Skin of body (tissue), 3 donors: ENCODE measurements at places on chromosomes 5 and 9. TPM values are rescaled to one million over a fixed set of nuclear protein-coding genes. Genes with fewer than 3 reads are reported as not detected.
A peak's percentile ranks its signal among the peaks of the same experiment; 100 is the strongest.

- DNase-seq, result no peak
Measured at GRCh38 chr9:109274884-109275730, 45.8 kb downstream of the EPB41L4B start.

GRCh38 chr5:147391781-147392180, 118.1 kb downstream of the DPYSL3 start:
- no peak for DNase-seq

DNA sequence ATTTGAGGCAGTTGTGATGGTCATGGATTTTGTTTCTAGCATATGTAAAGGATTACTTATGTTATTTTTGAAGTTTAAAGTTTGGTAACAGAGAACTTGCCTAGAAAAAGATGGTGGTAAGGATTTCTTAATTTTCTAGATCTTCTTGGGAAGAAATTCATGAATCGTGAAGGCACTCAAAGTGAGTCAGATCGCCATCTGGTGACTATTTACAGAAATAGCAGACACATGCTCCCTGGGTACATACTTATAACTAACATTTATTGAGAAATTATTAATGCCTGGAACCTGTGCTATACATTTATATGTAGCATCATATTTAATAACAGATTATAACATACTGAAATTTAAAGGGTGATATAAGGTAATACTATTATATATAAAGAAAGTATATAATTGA, 299.7 kb downstream of the IZUMO3 start:
- no peak for DNase-seq

DNA sequence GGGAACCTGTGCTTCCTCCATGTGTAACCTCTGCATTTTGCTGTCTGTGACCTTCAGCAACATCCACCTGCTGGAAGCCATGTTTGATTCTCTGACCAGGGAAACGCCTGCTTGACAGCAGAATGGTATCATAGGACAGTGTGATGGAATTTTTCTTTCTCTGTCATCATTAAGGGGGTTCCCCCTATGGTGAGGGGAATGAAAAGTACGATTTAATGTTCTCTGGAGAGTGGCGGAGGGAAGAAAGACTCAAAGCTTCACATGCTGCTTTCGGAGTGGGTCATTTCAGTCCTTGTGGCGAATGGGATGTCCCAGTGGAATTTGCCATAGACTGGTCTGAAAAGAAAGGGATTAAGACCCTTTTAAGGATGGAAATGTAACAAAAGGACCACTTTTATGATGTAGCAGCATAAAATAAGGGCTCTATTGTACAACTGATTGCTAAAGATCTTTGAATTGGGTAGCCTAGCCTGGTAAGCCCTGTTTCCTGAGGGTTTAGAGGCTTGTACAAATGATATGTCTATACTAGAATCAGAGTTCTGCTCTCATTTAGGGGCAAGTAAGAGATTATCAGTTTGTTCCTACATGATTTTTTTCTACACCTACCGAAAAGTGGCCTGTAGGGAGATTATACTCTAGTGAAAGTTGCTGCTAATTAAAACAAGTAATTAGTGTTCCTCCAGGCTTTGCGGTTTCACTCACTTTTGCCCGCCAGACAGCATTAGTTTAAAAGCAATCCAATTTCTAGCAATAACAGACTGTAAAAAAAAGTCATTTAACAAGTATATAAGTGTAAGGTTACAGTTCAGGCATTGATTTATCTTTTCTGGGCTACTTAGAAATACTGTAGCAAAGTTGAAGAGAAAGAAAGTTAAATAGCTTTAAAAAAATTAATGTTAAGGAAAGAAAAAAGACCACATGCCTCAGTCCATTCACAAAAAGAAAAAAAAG, 904.5 kb downstream of the NR2F1-AS1 start:
- no peak for DNase-seq

- DNase-seq, result peak; percentile 46
Measured at GRCh38 chr5:129748913-129749880, 1.3 kb downstream of the MINAR2 start.

DNA sequence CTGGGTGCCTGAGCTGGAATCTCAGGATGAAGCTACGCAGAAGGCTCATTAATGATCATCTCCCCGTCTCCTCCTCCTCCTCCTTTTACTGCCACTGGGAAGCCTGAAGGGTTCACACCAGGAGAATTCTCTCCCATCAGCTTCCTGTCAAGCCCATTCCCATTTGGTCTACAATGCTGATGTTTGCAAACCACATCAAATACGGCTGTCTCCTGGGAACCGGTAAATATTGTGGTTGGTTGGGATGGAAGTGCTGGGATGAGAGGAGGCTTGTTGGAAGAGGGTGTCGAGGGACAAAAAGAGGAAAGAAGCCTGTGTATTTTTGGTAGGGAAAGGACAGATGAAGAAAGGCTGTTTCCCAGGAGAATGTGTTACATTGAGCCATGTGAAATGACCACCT, 13.2 kb upstream of the S1PR3 start:
- no peak for DNase-seq

- DNase-seq, result no peak
Measured at GRCh38 chr5:158233735-158234322, 374.9 kb upstream of the CLINT1 start.

DNA sequence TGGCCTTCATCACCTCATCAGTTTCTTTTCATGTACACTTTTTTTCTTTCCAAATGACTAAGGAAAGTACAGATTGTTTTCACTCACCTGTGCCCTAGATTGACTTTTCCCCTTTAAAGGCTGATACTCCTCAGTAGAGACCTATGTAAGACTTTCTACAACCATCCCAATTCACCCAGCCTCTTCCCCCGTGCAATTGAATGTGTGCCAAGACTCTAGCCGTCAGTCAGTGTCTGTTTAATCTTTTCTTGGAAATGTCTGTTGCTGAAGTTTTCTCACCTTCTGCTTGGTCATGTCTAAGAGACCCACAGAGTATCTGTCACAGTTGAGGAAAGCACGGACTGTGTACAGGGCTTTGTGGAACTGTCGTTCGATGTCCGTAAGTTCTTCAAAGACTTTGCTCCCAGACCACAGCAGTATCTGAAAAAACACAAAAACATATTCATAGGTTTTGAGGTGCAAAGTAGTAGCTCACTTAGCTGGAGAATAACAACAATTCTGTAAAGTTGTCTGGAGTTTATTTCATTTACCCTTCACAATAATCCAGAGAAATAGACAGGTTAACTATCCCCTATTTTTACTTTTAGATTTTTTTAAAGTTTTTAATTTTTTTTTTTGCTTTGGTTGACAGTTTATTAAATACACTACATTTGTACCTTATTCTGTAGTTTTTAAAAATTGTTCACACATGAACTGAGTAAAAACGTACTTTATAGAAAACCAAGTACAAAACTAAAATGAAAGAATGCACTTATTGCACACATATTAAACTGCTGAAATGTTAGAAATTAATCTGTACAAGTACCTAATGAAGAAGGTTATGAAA, 13.6 kb downstream of the PDE6A start:
- no peak for DNase-seq

- no peak for DNase-seq
Measured at GRCh38 chr5:50726475-50727148, 60.2 kb downstream of the PARP8 start.

GRCh38 chr5:72511366-72511765, 4.2 kb upstream of the ZNF366 start:
- no peak for DNase-seq

GRCh38 chr5:125298258-125298657, 551.8 kb upstream of the ZNF608 start:
- DNase-seq, result no peak

DNA sequence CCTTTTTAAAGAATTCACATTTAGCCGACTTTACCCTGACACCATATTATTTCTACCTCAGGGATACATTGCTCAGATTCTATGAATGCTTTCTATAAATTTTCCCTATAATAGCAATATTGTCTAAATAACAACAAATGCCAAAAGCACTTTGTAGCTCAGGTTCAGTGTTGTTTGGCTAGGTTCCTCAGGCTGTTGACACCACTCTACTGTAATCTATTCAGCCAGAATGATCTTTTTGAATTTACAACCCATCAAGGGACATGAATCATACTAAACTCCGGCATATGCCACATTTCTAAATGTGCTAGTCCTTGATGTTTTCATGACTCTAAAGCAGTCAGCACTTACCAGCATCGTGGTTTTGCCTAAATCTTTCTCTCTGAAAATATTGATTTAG, 641.5 kb upstream of the CDH10 start:
- DNase-seq, result no peak

DNA sequence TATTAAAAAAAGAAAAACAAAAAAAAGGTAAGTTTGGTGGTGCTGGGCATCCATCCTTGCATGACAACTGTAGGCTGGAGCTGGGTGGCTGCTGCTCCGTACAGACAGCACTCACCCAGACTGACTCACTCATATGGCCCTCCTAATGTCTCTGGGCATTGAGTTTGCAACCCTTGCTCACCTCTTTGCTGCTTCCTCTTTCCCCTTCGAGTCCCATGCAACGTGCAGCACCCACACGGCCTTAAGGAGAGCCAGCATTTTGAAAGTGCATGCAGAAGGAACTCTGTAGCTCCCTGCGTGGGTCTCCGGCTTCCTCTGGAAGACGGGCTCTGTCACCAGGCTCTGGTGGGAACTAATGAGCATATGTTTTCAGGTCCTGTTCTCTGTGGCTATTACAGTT, 60.5 kb upstream of the ENTREP1 start:
- no peak for DNase-seq

DNA sequence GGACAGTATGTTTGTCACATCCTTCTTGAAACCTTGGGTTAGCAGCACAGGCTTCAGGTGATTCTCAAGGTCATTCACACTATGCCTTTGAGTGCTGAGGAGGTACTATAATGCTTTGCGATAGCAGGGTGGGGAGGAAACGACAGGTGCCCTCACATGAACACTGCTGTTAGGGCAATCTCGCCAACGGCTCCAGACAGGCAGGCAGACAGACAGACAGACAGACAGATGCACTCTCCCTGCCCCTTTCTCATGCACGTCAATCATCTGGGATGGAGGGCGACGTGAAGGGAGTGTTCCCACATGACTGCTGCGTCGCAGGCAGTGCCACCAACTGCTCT, 82.9 kb downstream of the RAPGEF1 start:
- no peak for DNase-seq

DNA sequence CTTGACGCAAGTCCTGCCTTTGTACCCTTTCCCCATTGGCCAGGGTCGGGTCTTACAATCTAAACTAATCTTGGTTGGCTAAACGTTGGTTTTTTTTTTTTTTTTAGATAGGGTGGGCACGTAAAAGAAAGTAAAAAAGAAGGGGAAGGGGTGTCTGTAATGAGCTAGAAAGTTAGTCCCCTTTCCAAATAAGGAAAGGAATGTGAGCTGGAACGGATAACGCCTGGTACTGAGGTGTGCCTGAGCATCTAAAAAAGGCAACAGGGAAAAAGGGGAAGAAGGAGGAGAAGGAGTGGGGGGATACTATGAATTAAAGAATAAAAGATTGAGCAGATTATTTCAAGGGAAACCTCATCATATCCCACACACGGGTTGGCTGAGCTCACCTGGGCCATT, 66.2 kb upstream of the IL17B start:
- DNase-seq, result no peak

GRCh38 chr9:129568560-129569501, 52.1 kb downstream of the C9orf50 start:
- peak; percentile 51 for DNase-seq

GRCh38 chr5:27144456-27144855, 106.1 kb upstream of the CDH9 start:
- DNase-seq, result no peak

- no peak for DNase-seq
Measured at GRCh38 chr9:110058304-110058953, 149.5 kb downstream of the C9orf152 start.

DNA sequence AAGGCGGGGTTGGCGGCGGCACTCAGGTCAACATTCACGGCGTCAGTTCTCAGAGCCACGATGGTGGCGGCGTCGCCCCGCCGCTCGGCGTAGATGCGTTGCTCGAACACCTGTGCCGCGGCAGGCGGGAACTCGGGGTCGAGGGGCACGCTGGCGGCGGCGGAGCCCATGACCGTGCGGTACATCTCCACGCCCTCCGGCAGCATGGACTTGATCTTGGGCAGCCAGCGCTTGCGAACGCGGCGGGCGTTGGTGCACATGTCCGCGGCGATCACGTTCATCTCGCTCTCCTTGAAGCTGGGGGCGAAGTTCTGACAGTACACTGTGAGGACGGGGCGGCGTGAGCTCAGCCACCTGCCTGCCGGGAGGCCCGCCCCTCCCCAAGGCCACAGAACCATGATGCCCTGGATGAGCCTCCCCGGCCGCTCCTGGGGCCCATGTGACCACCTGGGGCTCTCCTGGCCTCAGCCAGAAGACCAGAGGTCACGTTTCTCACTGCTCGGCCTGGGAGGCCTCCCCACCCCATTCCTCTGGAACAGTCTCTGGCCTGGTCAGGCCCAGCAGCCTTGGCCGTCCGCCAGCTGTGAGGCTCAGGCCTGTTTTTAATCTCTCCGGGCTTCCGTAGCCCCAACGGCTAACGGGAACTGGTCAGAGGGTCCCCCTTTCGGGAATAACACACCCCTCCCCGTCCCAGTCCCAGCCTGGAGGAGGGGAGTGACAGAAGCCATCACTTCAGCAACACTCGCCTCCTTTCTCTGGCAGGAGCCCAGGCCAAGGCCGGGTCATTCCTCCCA, 50.7 kb upstream of the UBAC1 start:
- DNase-seq, result peak; percentile 37

- no peak for DNase-seq
Measured at GRCh38 chr9:1071730-1072129, 21.6 kb downstream of the DMRT2 start.

DNA sequence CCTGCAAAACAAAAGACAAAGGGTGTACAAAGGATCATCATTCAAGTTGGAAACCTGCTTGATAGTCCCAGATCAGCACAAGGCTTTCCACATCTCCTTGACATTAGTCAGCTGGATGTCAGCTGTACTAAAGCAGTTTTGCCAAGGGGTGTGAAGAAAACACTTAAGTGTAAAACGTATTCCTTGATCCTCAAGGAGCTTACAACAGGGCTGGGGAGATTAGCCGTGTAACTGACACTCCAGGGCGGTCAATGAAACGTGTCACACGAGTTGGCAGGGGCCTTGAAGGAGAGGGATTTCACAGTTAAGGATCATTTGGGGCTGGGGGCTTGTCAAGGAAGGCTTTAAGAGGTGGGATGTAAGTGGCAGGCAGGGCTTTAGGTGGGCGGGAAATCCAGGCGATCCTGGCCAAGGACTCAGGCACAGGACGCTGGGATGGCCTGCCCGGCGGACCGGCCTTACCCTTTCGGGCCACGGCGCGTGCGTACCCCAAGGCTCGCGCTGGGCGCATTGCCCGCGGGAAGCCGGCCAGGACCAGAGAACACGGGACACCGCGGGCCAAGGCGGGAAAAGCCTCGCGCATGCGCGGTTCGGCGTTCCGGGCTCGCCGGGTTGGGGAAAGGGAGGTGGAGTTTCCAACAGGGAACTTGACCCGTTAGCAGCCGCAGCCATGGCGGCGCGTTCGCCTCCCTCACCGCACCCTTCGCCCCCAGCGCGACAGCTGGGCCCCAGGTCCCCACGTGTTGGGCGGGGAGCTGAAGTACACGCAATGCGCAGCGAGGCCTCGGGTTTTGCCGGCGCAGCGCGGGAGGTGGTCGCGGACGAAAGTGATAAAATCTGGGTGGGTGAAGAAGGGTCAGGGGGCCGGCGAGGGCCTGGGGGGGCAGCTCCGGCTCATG, at the start of gene CNTLN:
CNTLN (plus strand) TSS at position 645 of the 899 bp plus-strand sequence; CDS start at position 671, 26 bp downstream.
- DNase-seq, result peak; percentile 84

The TAF11L5 gene
- not detected for total RNA-seq

The HCN1 gene
- 0.59 TPM for total RNA-seq

The TMOD1 gene
- 9.3 TPM for total RNA-seq

The GRM6 gene
- total RNA-seq, result not detected

The CNTNAP3B gene
- 7.6 TPM for total RNA-seq

The BHMT2 gene
- 3.0 TPM for total RNA-seq

The GLT6D1 gene
- not detected for total RNA-seq

The TMEM252 gene
- not detected for total RNA-seq

The CFAP157 gene
- 0.10 TPM for total RNA-seq

The ASS1 gene
- total RNA-seq, result 126 TPM
